ENCODE measurements at places on chromosomes 16 and 17. TPM values are rescaled to one million over a fixed set of nuclear protein-coding genes. Genes with fewer than 3 reads are reported as not detected.

DNA sequence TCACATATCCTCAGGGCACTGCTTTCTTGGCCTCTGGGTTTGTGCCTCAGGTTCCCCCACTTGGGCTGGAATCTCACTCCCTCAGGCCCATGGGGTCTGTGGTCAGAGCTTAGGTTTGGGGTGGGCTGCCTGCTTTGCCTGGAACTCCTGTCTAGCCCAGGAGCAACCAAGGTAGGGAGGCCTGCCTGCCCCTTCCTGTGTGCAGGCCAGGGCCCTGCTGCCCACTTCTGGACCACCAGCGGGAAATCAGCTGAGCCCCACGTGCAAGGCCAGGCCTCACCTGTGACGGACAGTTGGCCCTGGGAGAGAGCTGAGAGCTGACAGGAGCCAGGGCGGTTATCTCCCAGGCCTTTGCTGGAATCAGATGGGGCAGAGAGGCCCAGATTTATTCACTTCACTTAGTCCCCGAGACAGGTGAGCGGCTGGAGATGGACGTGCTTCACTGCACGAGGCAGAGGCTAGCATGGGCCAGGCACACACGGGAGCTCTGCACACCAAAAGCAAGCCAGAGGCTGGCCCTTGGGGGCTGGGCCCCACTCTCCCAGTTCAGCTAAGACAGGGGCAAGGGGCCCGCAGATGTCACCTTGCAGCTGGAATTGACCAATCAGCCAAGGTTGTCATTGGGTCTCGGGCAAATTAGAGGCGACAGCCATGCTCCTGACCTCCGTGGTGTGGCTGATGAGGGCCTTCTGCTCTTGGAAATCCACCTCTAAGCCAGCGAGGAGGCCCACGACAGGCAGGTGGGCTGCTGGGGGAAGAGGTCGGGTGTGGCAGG is 49.9 kb upstream of the DOC2B start:
- no peak for DNase-seq

- peak; percentile 99 for DNase-seq
These were observed 59.1 kb downstream of the OR1D5 start for GRCh38 chr17:3004150-3004801.

GRCh38 chr17:50375858-50376538 is 3.0 kb downstream of the EME1 start:
- no peak for DNase-seq

GRCh38 chr17:13086142-13086769 is 68.4 kb upstream of the ELAC2 start:
- DNase-seq, result peak; percentile 34

GRCh38 chr17:79183293-79184158 is 108.9 kb downstream of the ENGASE start:
- DNase-seq, result peak; percentile 25

GRCh38 chr17:20127360-20128035 is 118.3 kb downstream of the SPECC1 start:
- no peak for DNase-seq

DNA sequence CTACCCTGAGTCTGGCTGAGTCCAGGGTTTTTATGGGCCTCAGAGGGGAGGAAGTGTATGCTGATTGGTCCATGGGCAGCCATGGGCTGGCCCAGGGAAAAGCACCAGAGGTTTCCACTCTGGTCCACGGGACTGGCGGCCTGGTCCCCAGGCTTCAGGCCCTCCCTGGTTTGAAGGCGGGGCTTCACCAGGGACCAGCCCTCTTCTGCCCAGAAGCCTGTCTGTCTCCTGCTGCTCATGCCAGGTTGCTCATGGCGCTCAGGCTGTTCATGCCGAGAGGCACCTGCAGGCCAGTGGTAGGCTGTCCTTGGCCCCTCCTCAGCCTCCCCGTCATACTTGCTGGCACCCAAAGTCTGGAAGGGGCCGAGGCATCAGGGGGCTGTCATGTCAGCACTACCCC is 45.0 kb upstream of the CLEC19A start:
- DNase-seq, result no peak

- peak; percentile 40 for DNase-seq
These were observed 6.7 kb downstream of the RUNDC3A start for GRCh38 chr17:44314869-44315661.

IKZF3 gene
- 1.4 TPM for polyA plus RNA-seq

MEIOB gene
- 0.28 TPM for polyA plus RNA-seq

DNA sequence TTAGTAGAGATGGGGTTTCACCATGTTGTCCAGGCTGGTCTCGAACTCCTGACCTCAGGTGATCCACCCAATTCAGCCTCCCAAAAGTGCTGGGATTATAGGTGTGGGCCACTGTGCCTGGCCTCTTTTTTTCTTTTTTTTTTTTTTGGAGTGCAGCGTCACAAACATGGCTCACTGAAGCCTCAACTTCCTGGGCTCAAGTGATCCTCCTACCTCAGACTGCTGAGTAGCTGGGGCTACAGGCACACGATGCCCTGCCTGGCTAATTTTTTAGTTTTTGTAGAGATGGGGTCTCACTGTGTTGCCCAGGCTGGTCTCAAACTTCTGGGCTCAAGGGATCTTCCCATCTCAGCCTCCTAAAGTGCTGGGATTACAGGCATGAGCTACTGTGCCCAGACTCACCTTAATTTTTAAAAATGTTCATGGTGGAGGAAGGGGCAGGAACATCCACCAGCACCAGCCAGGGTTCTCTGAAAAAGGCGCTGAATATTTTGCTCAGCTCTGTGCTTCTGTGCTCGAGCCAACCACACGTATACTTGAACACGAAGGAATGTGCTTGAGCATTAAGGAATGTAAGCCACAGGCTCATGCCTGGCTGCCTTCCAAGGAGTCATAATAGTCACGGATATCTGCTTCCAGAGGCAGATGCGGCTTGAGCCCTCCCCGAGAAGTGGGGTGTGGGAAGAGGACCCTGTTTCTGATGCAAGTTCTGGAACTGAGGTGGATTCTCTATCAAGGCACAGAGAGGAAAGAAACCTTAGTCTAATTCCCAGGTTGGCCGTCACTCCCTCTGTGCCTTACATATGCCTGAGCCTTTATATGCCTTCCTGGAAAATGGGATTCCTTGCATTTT is 65.5 kb upstream of the CREBBP start:
- DNase-seq, result peak; percentile 90

GRCh38 chr17:2863204-2863603 is 67.0 kb downstream of the RAP1GAP2 start:
- no peak for DNase-seq

TBC1D3D gene
- polyA plus RNA-seq, result 1.8 TPM

- no peak for DNase-seq
These were observed 1950.1 kb downstream of the TP53TG3F start for GRCh38 chr16:35409503-35409902.

- DNase-seq, result no peak
These were observed 1.4 kb downstream of the NTN3 start for GRCh38 chr16:2472488-2472864.

CCL8 gene
- 7.6 TPM for polyA plus RNA-seq

DNA sequence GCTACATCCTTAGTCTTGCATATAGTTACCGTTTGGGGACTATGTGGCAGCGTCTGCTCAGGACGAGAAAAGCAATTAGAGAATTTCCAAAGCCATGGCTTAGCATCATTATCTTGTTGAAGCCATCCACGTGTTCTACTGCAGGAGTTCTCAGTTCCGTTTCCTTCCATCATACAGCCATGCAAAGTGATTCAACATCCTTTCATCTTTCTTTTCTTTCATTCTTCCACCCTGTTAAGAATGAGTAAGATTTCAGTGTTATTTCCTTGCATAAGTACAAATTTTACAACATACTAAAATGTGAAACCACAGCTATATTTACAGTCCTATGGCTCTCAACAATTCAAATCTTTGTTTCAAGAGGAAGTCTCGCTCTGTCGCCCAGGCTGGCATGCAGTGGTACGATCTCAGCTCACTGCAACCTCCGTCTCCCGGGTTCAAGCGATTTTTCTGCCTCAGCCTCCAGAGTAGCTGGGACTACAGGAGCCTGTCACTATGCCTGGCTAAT is 3.8 kb downstream of the MARF1 start:
- no peak for DNase-seq

NR1D1 gene
- 19.6 TPM for polyA plus RNA-seq

ALOX12 gene
- 0.95 TPM for polyA plus RNA-seq

DNA sequence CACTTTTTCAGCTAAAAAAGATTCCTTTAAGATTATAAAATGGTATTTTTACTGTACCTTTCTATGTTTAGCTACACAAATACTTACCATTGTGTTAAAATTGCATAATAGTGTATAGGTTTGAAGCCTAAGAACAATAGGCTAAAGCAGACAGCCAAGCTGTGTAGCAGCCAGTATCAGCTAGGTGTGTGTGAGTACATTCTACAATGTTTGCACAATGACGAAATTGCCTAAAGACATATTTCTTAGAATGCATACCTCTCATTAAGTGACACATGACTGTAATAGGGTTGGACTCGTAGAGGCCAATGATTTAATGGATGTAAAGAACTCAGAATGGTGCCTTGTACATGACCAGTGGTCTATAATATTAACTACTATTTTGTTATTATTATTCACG is 1.9 kb upstream of the MT1B start:
- no peak for DNase-seq

BIRC5 gene
- 2.8 TPM for polyA plus RNA-seq

KRT20 gene
- polyA plus RNA-seq, result not detected

ATP2C2 gene
- polyA plus RNA-seq, result 25.0 TPM

- no peak for DNase-seq
These were observed 88.8 kb upstream of the ANKFN1 start for GRCh38 chr17:56064506-56064905.

GRCh38 chr17:52546990-52547389 is 388.5 kb upstream of the CA10 start:
- DNase-seq, result no peak

- DNase-seq, result no peak
These were observed 1.8 kb upstream of the TMEM88 start for GRCh38 chr17:7852919-7853690.

GRCh38 chr16:70801611-70802010 is 653 bp upstream of the VAC14 start:
- DNase-seq, result no peak

ACSM2A gene
- polyA plus RNA-seq, result not detected

DNA sequence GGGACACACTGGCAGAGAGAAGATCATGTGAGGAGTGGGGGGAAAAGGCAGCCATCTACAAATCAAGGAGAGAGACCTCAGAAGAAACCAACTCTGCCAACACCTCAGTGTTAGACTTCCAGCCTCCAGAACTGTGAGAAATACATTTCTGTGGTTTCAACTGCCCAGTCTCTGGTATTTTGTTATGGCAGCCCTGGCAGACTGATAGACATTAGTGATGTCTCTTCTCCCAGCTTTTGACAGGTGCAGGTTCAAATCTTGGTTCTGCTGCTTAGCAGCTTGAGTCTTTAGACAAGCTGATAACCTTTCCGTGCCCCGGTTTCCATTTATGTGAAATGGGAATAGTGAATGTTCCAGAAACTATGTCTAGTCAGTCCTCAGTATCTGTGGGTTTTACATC is 199.5 kb downstream of the SNX29 start:
- no peak for DNase-seq

DNA sequence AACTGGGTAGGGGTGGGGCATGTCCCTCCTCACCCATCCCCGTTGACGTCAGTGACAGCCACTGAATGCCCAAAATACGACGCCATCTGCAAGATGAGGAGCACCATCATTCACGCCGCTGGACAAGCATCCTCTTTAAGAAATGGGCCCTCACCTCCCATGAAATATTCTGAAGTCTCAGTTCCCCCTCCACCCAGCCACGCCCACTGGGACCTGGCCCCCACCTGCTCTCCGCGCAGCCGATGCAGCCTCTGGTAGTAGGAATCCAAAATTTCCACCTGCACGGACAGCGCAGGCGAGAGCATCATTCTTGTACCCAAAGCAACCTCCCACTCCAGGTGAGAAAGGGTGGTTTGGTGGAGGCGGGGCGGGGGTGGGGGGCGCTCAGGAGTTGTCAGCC is 5.6 kb downstream of the ITGA2B start:
- no peak for DNase-seq

GRCh38 chr16:83903751-83904150 is 4.8 kb downstream of the MLYCD start:
- peak; percentile 45 for DNase-seq

DNA sequence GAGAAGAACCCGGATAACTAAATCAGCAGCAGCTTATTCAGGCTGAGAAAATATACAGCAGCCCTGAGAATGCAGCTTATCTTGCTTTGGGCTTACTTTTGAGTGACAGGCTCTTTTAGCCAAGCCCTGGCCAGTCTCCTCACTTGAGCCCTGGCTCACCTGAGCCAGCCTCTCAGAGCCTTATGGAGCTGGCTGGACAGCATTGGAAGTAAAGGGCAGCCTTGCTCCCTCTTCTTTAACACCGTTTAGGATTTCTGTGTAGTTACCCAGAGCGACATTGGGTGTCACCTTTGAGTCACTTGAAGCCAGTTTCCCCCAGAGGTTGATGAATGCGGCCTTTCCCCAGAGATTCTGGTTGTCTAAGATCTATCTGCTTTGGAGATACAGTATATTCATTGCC is 7.7 kb upstream of the NPIPB2 start:
- DNase-seq, result peak; percentile 38

DNA sequence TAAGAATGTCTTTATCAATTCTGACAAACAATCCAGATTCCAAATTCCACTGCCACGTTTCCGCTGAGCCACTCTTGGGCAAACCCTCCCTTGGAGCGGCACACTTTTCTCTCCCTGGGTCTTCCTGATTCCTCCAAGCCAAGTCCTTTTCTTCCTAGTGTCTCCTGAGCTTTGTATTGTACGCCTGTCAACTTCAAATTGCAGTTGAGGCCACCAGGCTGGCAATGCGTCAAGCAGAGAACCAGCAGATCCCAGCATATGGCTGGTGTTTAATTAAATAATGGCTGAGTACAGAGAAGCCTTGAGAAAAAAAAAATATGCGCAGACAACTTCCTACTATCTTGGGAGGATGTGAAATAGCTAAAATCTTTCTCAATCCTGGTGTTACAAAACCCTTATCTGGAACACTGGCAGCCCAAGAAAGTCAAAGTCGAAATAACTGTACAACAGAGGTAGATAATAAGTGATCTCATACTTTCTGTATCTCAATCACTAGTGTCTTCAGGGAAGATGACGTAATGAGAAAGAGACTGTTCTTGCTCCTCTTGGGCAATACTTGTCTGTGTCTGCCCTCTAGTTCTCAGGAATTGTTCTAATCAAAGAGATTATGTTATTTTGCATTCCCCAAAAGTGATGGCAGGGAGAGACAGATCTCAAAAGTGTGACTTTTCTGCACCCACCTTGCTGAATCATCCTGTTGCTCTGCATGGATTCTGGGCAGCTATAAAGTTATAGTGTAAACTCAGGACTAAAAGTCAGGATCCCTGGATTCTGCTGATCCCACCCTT is 15.0 kb downstream of the SMIM36 start:
- peak; percentile 73 for DNase-seq

CD300E gene
- 5.2 TPM for polyA plus RNA-seq

CLN3 gene
- polyA plus RNA-seq, result 50.1 TPM

Measured in lung (tissue), 17 donors.